Activated CD8-positive, alpha-beta T cell treated with anti-CD3 and anti-CD28 coated beads, Interleukin-2, amount 10 ng/mL, durations not matched to agents 7 days and 5 days (primary cell): ENCODE measurements at places on chromosomes 7 and 10. TPM values are rescaled to one million over a fixed set of nuclear protein-coding genes. Genes with fewer than 3 reads are reported as not detected.
A peak's percentile ranks its signal among the peaks of the same experiment; 100 is the strongest.

VPS37D gene
- total RNA-seq, result 0.16 TPM

VIPR2 gene
- not detected for total RNA-seq

DNA sequence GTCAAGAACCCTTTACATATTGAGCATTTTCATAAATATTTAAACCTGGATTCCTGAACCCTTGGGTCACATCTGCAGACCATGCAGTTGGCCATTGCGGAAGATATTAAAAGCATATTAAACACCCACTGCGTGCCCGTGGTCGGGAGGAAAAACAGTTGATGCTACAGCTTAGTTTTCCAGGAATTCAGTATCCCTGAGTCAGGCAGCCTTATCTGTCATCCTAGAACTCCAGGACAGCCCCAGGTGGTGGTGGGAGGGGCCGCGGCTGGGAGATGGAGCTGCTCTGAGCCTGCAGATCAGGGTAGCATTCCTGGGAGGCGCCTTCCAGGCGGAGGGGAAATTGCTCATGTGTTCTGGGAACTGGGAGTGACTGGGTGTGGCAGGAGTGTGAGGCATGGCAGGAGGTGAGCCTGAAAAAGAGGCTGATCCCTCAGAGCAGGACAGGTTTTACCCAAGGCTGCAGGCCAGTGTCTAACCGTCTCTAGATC is 222.9 kb upstream of the SH2B2 start:
- H3K4me1 ChIP-seq, result no peaks in the 10 kb centered on the region
- H3K36me3 ChIP-seq, result no peaks in the 10 kb centered on the region
- H3K27me3 ChIP-seq, result no peaks in the 10 kb centered on the region
- H3K4me3 ChIP-seq, result no peak overlapping the region
- no peak overlapping the region for H3K27ac ChIP-seq

DNA sequence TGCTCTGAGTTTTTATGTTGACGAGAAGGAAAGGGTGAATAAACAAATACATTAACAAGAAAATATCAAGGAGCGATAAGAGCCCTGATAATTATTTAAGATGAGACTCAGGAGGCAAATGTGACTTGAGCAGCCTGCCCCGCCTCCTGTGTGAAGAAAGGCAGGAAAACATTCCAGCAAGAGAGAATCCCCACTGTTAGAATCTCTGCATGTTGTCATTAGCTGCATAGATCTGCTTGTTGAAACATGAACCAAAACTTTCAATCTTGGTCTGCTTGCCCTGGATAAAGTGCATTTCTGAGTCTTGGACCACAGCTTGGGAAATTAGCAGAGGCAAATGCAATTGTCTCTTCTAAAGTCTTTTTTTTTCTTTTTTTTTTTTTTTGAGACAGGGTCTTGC is 120.0 kb downstream of the DPP6 start:
- H3K27ac ChIP-seq, result no peak overlapping the region
- H3K4me1 ChIP-seq, result no peaks in the 10 kb centered on the region
- no peak overlapping the region for H3K4me3 ChIP-seq
- no peaks in the 10 kb centered on the region for H3K27me3 ChIP-seq
- no peaks in the 10 kb centered on the region for H3K36me3 ChIP-seq

GRCh38 chr7:108307595-108307994 is 148.6 kb downstream of the NRCAM start:
- H3K36me3 ChIP-seq, result no peaks in the 10 kb centered on the region
- no peak overlapping the region for H3K27ac ChIP-seq
- no peak for DNase-seq
- no peaks in the 10 kb centered on the region for H3K27me3 ChIP-seq

DNA sequence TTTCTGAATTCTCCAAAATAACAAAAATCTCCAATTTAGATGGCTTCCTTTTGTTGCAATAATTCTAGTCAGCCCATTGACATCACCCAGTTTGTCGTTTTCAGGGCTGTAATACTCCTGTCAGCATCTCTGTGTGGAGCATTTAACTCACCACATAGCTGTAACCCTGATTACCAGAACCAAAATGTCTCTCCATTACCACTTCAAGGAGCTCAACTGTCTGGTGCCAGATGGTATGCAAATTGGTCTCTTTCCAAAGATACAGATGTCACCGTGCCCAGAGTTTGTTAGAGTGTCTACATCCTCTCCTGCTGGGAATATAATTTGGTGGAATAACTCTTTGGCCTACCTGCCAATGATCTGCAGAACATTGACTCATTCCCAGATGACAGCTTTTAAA is 350.3 kb upstream of the POT1 start:
- no peak overlapping the region for H3K4me3 ChIP-seq
- H3K4me1 ChIP-seq, result no peaks in the 10 kb centered on the region
- H3K27me3 ChIP-seq, result no peaks in the 10 kb centered on the region
- DNase-seq, result no peak
- H3K27ac ChIP-seq, result no peak overlapping the region
- no peaks in the 10 kb centered on the region for H3K36me3 ChIP-seq

DNA sequence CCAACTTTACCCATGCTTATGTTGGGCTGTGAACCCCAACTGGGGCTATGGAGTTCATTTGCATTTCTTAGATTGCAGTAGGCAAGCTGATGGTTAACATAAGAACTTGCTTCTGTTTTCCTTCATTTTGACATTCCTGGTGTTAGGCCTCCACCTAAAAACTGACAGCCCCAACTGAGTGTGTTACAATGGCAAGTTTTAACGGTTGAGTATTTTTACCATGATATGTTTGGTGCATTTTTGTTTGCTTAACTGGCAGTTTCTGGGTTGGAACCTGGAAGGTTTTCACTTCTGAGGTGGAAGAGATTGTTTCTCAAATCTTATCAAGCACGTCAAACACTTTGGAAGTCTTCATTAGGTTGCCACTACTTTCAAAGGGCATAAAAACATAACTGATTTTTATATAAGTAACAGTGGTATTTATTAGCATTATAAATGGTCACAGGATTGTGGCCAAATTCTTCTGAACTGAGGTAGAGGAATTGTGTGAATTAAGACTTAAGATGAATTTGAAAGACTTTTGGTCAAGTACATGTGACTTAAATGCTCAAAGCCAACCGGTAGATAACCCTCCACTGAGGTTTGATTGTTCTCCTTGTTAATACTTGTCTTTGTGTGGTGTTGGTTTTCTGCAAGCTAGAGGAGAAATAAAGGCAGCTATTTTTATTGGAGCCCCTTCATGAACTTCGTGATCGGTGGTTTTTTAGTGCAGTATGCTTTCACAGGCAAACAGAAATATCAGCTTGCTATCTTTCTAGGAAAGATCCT is 2.8 kb downstream of the BMI1 start:
- no peak overlapping the region for H3K27ac ChIP-seq
- H3K27me3 ChIP-seq, result peaks cover 44% of the 10 kb centered on the region
- H3K4me3 ChIP-seq, result peak overlapping the region; percentile 8
- peaks cover 30% of the 10 kb centered on the region for H3K36me3 ChIP-seq

- DNase-seq, result no peak
- no peaks in the 10 kb centered on the region for H3K4me1 ChIP-seq
- H3K36me3 ChIP-seq, result no peaks in the 10 kb centered on the region
Observed at GRCh38 chr7:13016592-13017332, 329.3 kb downstream of the ARL4A start.

KCNIP2 gene
- total RNA-seq, result 2.7 TPM

DNA sequence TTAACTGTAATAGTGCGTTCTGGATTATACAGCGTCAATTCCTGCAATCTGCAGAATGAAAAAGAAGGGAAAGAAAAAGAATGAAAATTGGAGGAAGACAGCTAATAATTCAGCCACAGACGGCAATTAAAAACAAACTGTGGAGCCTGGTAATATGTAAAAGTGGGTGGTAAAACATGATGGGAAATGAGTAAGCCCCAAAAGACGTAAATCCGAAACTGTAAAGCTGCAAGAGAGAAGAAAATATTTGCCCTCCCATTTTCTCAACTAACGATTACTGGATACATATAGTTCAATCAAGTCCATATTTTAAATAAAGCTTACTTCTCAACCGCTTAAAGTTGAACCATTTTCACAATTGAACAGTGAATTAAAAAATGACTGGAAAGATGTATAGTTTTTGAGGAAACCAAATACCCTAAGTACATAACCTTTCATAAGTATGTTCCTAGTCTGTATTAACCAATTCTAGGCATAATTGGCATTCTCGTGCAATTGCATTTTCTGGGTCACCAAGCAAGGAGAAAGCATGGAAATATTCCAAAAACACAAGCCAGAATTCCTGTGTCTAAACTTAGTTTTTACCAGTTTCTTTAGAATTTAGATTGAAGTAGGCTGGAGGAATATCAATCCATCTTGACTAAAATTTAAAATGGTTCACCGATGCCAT is 44.8 kb downstream of the MALSU1 start:
- peaks cover 2% of the 10 kb centered on the region for H3K36me3 ChIP-seq
- no peak for DNase-seq
- peaks cover 7% of the 10 kb centered on the region for H3K27me3 ChIP-seq

PODXL gene
- total RNA-seq, result 1.5 TPM
